ENCODE measurements at places on chromosomes 11 and 22.

GRCh38 chr11:72173291-72173690 lies 18.6 kb upstream of the FOLR1 start:
- no peak for DNase-seq

DNA sequence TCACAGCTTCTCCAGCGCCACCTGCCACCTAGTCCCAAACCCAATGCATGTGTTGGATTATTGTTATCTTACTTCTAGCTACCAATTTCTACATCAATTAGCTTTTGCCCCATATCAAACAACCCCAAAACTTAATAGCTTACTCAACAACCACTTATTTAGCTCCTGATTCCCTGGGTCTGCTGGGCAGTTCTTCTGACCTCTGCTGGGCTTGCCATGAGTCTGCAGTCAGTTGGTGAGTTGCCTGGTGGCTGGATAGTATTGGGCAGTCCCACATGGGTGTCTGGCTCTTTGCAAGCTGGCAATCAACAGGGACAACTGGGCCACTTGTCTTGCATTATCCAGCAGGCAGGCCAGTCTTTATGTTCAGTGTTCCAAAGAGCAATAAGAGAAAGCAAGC lies 13.6 kb upstream of the MS4A15 start:
- DNase-seq = no peak

GRCh38 chr11:63800921-63801320 lies 12.3 kb upstream of the SPINDOC start:
- DNase-seq = no peak

DNA sequence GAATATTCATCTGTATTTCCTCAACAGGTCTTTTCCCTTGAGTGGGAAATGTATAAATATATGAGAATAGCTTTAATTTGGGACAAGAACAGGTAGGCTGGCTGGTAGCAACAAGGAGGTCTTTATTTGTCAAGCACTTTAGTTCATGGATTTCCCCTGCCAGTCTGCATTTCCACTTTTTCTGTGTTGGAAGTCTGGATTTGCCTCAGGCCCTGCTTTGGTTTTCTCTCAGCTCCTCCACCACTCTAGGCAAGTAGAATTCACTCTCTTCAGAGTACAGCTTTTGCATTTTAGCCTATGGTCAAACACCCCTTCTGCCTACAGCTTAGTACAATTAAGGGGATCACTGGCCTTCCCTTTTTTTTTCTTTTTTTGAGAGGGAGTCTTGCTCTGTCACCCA lies 57.1 kb downstream of the QSER1 start:
- no peak for DNase-seq

DNA sequence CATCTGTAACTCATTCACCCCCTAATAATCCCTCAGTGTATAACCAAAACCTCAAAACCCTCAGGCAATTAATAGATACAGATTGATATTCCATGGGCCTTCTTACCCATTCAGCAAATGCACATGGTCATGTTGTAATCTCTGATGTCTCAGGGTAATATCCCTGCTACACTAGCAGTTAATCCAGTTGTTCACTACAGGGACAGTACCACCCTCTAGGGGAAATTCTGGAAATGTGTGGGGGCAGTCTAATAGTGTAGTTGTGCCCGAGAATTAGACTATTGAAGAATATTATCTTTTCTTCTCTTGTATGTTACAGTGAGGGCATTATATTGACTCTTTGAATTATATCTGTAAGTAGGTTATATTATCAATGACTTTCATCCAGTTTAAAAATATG lies 175.4 kb downstream of the CWF19L2 start:
- no peak for DNase-seq

GRCh38 chr11:2153581-2154194 lies 7.3 kb downstream of the INS start:
- DNase-seq = no peak

- no peak for DNase-seq
Observed at GRCh38 chr11:69148377-69148762, 7.4 kb upstream of the SMIM38 start.

- DNase-seq = no peak
Observed at GRCh38 chr11:1830322-1831223, 4.2 kb upstream of the SYT8 start.

DNA sequence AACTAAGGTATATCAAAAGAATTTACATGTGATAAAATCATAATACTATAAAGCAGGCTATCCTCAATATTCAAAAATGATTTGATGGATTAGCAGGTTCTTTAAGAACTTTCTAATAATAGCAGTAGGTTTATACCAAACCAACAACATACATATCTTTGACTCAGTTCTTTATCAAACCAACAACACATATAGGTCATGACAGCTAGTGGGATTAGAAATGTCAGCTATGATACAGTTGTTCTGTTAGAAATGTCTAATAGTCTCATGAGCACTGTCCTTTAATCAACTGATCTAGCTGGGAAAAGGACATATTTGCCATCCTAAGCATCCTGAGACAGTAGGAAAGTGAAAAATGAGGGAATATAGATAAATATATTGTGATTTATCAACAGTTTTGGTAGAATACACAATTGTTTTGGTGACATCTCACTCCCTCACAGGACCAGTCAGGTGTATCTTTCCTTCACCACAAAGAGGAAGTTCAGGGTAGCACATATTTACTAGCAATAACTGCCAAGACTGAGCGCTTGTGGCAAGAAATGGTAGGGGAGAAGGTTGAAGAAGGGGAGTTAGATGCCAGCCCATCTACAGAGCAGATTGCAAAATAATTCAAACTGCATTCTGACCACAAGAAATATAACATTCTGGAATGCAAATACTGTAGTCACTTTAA lies 90.8 kb upstream of the APOA1 start:
- no peak for DNase-seq

- DNase-seq = no peak
Observed at GRCh38 chr11:70016666-70017367, 61.3 kb upstream of the ANO1 start.

DNA sequence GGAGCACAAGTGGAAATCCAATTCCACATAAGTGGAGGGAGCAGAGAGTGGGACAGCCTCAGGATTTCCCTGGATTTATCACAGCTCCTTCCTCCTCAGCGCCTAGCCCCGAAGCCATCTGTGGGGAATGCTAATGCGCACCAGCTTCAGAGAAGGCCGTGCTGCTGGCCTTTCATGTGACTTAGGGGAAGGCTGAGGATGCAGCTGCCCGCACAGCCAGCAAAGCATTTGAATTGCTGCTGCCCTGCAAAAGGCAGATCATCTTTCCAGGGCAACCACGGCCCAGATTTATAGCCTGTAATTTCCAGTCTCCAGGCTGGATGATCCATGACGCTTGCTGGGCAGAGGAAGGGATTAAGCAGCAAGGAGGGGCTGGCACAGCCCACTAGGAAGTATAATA lies 29.9 kb downstream of the SYN3 start:
- DNase-seq = peak; percentile 33

GRCh38 chr11:63503492-63503891 lies 2.4 kb upstream of the LGALS12 start:
- no peak for DNase-seq

GRCh38 chr22:38925571-38926041 lies 31.8 kb upstream of the APOBEC3A start:
- DNase-seq = no peak

DNA sequence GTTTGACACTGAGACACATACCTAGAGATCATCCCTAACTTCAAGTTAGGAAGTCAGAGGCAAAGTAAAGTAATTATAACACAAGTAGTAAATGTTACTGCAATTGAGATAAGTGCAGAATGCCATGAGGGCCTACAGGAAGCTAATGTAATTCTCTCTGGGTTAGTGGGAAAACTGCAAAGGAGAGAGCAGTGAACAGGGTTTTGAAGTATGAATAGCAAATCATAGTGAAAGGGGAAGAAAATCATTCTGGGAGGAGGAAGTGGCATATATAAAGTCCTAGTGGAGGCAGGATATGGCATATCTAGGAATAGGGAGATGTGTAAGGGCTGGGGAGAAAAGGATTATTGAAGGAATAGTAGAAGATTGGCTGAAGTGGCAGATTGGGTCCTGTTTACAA lies 27.9 kb downstream of the RNF169 start:
- no peak for DNase-seq

DNA sequence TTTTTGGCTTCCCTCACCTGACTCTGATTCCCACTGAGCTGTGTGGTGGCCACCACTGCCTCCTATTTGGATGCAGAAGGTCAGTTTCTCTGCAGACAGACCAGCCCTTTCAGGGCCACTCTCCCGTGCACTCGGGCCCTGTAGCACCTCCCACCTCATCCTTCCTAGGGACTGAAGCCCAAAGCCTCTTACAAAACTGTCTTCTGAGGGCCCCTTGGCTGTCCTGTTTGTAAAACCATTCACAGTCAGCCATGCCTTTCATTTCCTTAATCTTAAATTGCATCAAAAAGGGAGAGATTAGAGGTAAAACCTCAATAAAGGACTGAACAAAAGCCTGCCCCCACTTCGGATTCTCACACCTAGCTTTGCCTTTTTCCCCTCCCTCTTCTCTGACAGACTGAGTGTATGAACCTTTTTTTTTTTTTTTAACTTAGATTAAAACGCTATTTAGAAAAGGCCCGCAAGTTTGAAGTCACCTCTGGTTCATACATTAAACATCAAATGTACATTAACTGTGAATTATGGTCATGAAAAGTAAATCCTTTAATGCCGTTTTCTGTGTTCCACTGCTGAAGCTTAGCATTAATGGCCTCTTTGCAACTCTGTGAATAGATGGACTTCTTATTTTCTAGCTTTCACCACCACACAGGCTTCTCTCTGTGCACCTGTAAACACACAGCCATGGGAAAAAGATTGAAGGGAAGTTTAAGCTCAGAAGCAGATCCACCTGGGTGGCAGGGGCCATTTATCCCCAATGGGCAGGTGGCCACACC lies 247.2 kb upstream of the CADM1 start:
- no peak for DNase-seq

DNA sequence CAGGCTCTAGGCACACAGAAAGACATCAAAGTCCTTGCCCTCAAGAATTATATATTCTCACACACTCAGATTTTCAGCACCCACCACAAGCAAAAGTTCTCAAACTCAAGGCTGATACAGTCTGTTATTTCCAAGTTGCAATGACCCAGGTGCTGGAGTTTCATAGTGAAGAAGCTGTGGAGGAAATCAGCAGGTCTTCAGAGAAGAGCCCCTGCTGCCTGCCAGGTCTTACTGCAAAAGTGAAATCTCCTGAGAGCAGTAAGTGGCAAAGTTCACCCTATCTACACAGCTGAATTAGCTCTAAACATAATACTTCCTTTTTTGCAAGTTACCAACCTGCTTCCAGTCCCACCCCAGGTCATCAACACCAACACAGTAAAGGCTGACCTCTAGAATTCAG lies 64.6 kb downstream of the RPL27A start:
- no peak for DNase-seq

DNA sequence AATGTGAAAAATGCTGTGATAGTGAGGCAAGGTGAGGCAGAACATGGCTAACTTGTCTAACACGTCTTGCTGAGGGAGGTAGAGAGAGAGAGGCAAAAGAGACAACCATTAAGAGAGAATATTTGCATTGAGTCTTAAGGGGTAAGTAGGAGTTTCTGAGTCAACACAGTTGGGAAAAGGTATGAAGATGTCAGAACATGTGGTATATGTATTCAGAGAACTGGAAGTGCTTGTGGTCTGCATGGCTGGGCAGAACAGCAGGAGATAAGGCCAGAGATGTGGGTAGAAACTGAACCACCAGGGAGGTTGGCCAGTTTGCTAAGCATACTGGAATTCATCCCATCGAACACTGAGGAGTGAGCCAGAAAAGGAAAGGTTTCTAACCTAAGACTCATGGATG lies 25.0 kb upstream of the SLC5A1 start:
- no peak for DNase-seq

GRCh38 chr22:45882881-45883810 lies 93.8 kb downstream of the WNT7B start:
- DNase-seq = no peak

DNA sequence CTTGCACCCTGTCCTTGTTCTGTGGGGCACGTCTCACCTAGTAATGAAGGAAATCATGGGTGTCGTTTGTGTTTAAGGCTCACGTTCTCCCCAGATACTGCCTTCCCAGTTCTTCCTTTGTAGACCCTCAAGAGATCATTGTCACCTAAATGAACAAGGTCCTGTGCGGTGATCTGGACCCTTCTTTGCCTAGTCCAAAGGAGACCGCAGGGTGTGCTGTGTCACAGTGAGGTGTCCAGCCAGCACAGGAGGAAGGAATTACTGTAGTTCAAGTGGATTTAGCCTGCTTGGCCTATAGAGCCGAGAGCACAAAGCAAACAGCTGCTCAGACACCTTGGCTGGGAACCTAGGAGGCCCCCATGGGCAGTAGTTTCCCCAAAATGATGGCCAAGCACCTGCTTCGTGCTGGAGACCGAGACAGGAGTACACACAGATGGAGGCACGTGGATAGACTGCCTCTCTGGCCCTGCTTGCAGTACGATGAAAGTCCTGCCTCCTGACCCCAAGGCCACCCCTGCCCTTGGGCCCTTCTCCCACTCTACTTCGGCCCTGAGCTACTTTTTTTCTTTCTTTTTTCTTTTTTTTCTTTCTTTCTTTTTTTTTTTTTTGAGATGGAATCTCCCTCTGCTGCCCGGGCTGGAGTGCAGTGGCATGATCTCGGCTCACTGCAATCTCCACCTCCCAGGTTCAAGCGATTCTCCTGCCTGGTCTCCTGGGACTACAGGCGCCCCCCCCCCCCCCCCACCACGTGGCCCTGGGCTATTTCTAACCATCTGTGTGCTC lies 19.4 kb upstream of the PPFIA1 start:
- DNase-seq = no peak

DNA sequence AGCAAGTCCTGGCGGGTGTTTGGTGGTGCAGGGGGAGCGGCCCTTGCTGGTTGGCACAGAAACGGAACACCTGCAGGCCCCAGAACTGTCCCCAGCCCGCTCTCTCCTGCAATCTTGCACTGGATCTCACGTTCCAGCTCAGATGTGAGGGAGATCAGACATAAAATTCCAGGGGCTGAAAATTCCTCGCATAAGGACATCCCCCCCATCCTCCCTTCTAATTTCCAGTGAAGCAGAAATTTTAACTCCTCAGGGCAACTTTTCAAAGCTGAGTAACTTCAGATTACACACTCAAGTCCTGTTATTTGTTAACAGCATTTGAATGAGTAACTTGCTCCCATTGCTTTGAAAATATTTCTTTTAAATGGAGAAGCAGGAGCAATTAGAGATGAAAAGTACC lies 40.3 kb upstream of the RASSF10 start:
- no peak for DNase-seq

DNA sequence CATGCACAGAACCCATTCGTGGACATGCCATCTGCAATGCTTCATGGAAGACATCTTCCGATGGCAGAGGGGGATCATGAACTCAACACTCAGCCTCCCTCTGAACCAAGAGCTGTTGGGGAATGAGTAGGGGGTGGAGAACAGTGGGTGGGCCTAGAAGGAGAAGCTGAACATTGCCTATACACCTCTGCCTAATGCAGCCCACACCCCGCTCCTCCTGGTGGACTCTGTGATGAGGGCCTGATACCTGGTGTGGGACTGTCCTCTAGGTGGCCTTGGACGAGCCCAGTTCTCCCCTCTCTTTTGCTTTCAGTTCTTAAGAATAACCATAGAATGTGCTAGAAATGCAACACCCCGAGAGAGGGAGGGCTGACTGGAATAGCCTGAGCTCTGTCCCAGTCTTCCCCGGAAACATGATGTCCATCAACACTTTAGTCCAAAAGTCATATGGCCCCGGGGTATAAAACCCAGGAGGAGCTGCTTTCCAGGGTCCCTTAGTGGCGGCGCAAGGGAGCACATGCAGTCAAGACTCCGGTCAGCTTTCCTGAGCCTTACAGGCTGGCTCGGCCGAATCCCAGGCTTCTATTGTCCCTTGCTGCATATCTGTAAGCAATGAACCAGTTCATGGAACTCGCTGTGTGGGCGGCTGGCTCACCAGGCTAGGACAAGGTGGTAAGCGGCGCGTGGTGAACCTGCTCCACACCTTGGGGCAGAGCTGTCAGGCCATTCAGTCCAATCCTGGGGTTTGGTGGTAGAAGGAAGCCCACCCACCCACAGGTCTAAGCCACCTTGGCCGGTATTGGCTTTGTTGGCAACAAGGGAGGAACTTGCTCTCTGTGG lies 216.9 kb downstream of the CTTN start:
- no peak for DNase-seq
